ENCODE measurements at places on chromosomes 4 and X. TPM values are rescaled to one million over a fixed set of nuclear protein-coding genes. Genes with fewer than 3 reads are reported as not detected.

Gene IL3RA
- total RNA-seq: not detected

Gene YIPF7
- not detected for total RNA-seq

Gene DIAPH2
- total RNA-seq: 22.2 TPM

Gene ARMCX1
- total RNA-seq: 68.4 TPM

Gene PGAM4
- total RNA-seq: 0.25 TPM

Gene AWAT2
- total RNA-seq: not detected

Gene ARHGEF6
- total RNA-seq: 9.4 TPM

Gene ADH1B
- total RNA-seq: 0.33 TPM

Gene EPGN
- 1.1 TPM for total RNA-seq

Gene FAM47E
- under 0.01 TPM for total RNA-seq

Gene KLB
- not detected for total RNA-seq

Gene MTCP1
- total RNA-seq: 4.0 TPM

Gene TNMD
- not detected for total RNA-seq

Gene RGN
- 2.9 TPM for total RNA-seq

Gene FAM133A
- 0.25 TPM for total RNA-seq

Gene ATP7A
- total RNA-seq: 9.7 TPM

Gene WAS
- total RNA-seq: 0.22 TPM

Gene RAB9B
- 3.2 TPM for total RNA-seq

Gene TREX2
- 1.9 TPM for total RNA-seq

Gene SPARCL1
- total RNA-seq: 0.22 TPM

Gene IBSP
- total RNA-seq: not detected

Gene OTUD6A
- total RNA-seq: under 0.01 TPM

Gene COL25A1
- total RNA-seq: 0.11 TPM

Gene TRMT44
- total RNA-seq: 17.7 TPM

Gene MAGEB1
- total RNA-seq: not detected

Gene PDCL2
- total RNA-seq: not detected

Gene CT45A5
- not detected for total RNA-seq

Gene CENPVL1
- total RNA-seq: not detected

Gene GSX2
- 0.12 TPM for total RNA-seq

Gene TLR6
- 3.0 TPM for total RNA-seq

Gene CSAG2
- total RNA-seq: not detected

Gene PPEF1
- not detected for total RNA-seq

Gene SLITRK4
- total RNA-seq: 0.50 TPM

Gene TEX13C
- not detected for total RNA-seq

Gene KANTR
- total RNA-seq: 10.1 TPM

Gene MAOB
- 0.37 TPM for total RNA-seq

Gene AMTN
- total RNA-seq: not detected

Gene BRS3
- not detected for total RNA-seq

Gene USP51
- 2.5 TPM for total RNA-seq

Gene SPACA5
- total RNA-seq: not detected

Gene SUPT20HL1
- total RNA-seq: 0.11 TPM

Gene AKAP4
- total RNA-seq: not detected
